Hematopoietic multipotent progenitor cell (in vitro differentiated cells): ENCODE measurements at places on chromosomes 4 and X.

DNA sequence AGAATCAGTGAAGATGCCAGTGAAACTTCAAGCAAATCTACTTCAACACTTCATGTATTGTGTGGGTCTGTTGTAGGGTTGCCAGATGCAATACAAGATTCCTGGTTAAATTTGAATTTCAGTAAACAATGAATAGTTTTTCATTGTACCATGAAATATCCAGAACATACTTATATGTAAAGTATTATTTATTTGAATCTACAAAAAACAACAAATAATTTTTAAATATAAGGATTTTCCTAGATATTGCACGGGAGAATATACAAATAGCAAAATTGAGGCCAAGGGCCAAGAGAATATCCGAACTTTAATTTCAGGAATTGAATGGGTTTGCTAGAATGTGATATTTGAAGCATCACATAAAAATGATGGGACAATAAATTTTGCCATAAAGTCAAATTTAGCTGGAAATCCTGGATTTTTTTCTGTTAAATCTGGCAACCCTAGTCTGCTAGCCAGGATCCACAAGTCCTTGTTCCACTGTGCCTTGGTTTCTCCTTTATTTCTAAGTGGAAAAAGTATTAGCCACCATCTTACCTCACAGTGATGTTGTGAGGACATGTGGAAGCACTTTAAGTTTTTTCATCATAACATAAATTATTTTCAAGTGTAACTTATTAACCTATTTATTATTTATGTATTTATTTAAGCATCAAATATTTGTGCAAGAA is 2.3 kb downstream of the CXCL8 start:
- DNase-seq = no peak

DNA sequence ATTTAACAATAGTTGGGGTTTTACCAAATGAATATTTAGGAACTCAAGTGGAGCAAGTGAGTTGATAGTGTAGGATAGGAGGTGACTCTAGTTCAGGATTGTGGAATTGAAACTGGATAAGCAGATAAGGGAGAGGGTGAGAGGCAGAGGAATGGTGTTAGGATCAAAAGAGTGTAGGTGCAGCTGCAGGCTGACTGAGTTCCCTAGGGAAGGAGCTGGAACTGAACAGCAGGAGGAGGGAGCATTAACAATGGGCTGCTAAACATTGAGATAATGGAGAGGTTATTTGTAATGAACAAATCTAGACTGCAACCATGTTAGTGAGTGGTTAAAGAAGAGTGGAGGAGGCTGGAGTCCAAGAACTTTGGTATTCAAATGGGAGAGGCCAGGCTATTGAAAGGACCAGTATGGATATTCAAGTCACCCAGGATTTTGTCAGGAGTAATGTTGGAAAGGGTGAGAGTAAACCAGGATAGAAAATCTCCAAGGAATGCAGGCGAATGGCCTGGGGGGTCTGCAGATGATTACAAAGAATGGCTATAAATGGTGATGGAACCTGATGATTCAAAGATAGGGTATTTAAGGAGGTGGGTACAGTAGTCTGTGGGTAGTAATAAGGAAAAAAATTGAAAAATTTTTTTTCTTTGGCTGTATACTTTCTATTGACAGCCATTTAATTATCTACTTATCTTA is 497.1 kb upstream of the TENM3 start:
- no peak for DNase-seq

- DNase-seq = peak; percentile 66
Measured at GRCh38 chr4:82865592-82865991, 25.4 kb downstream of the SEC31A start.

DNA sequence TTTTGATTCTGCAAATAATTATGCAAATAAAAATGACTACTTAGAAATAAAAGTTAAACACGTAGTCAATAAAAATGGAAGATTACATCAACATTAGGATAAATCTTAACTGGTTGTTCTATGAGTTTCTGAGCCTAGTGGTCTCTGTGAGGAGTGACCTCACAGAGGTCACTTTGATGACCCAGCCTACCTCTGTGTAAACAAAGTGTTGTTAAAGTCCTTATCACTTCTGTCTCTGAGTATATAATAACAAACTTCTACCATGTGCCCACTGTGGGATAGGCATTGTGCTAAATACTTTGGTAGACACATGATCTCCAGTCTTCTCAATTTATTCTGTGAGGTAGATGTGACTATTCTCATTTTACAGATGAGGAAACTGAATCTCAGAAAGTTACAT is 85.4 kb downstream of the PDE5A start:
- DNase-seq = no peak

DNA sequence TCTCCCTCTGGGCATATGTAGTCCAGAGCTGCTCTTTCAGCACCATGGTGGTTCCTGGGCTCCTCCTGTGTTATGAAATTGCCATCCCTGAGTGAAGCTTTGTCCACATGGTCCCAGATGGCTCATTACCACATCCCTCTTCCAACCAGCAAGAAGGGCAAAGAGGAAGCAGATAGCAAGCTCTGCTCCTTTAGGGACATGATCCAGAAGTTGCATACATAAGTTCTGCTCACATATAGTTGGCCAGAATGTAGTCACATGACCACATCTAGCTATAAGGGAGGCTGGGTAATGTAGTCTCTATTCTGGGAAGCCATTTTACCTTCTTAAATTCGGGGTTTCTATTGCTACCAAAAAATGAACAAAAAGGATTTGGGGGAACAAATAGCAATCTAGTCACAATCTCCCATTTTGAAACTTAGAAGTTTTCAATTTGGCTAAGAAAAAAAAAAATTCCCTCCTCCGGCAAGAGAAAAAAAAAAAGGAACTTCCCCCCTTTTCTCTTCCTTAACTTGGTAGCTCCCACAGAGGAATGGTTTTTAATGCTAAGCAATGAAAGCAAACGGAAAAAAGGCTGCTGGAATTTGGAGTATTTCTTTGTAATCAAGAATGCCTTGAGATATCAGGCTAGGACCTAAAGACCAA is 88.2 kb upstream of the USP9X start:
- DNase-seq = no peak

DNA sequence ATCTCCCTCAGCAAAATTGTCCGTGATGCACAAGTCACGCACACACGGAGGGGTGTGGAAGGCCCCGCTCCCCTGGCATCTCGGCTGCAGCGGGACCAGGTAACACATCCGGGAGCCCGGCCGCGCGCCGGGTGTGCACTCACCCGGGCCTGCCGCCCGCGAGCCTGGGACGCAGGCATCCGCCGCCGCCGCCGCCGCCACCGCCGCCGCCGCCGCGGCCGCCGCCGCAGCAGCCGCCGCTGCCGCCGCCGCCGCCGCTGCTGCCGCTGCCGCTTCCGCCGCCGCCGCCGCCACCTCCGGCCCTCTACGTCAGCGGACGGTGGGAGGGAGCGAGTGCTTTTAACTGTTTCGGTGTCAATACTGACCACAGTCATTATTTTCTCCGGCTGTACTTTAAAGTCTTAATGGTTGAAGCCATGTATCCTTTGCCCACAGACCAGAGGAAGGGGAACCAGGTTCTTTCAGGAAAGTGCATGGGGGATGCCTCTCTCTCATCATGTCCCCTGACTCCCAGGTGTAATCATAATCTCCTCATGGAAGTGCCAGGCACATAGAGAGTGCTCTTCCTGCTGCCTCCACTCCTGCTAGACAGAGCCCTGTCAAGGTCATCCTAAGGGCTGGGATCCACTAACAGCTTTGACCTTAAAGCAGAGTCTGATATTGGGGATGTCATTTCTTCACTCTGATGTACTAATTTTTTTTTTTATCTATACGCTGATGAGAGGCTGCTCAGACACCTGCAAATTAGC is 38.0 kb downstream of the MAGEE2 start:
- DNase-seq = peak; percentile 20

DNA sequence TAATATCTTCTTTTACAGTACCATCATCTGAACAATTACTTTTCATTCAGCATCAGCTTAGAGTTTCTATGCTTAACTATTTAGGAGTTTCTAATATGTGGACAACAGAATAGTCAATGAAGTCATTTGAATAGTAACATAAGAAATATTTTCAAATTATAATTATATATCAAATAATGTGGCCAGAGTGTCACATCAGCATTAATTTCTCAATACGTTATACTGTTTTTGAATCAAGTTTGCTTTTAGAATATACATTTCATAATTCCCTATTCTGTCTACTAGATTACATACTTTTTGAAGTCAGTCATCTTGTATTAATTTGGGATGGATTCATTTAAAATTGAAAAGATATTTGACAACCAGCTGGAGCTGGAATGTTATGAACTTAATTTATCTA is 677.4 kb upstream of the PABPC4L start:
- no peak for DNase-seq

GRCh38 chrX:131227608-131228007 is 61.5 kb downstream of the IGSF1 start:
- DNase-seq = no peak

DNA sequence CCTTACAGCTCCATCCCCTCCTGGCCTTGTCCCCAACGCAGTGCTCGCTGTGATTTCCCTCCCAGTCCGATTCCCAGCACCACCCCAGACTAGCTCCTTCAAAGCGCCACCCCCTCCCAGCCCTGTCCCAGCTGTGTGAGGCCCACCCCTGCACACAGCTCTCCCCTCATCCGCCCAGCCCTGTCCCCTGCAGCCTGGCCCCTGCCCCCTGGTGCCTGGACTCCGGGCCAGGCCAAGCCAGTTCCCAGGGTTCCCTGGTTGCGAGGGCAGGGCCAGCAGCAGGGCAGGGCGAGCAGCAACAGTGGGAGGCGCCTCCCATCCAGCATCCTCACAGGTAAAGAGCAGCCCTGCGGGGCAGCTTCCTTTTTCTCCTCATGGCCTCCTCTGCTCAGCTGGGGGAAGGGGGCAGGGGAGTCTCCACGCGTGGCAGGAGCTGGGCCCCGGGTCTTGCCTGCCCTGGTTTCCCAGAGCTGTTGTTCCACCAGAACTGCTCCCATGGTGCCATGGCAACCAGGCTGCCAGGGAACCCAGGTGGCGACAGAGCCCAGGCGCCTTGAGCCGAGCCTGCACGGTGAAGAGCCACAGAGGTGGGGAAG is 24.8 kb downstream of the IQSEC2 start:
- no peak for DNase-seq

DNA sequence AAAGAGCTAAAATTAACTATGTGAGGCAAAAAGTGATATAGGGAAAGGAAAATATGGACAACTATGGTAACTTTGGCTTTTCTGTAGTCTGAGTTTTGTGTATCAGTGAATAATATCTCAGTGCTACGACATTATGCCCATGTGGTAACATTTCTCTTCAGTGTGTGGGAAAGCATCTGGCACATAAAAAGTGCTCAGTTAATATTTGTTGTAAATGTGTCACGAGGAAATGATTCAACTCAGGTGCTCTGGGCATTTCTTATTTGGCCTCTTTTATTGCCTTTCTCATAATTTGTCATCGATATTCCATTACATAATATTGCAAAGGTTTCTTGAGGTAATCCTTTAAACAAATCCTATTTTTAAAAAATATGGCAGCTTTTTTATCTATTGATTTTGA is 17.6 kb downstream of the OFD1 start:
- DNase-seq = no peak

DNA sequence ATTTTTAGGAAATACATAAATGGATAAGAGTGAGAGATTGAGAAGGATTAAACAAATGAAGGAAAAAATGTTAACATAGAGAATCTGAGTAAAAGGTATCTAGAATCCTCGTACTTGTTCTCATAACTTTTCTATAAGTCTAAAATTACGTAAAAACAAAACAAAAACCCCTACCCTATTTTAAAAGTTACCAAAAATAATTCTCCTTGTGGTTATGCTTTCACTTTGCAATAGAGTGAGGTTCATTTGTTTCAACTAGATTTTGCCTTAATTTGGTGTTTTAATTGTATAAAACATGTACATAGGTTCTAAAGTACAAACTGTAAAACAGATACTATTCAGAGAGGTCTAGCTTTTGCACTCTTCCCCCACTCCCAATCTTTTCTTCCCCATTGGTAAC is 3.8 kb upstream of the GPR34 start:
- no peak for DNase-seq

GRCh38 chr4:41360214-41360920 is 103.6 kb downstream of the UCHL1 start:
- DNase-seq = peak; percentile 54

GRCh38 chr4:73450398-73451004 is 14.5 kb downstream of the AFP start:
- DNase-seq = no peak

GRCh38 chrX:115894087-115894486 is 276.5 kb upstream of the AGTR2 start:
- DNase-seq = no peak
